A673 (cell line): ENCODE measurements at places on chromosomes 11 and 22. TPM values are rescaled to one million over a fixed set of nuclear protein-coding genes. Genes with fewer than 3 reads are reported as not detected.

ADAMTS15 gene
- 0.42 and 0.99 TPM in 2 replicates for total RNA-seq

MUC2 gene
- not detected in 2 replicates for total RNA-seq

OSM gene
- not detected in 2 replicates for total RNA-seq

CD6 gene
- total RNA-seq = not detected in 2 replicates

GRCh38 chr22:23053912-23054530 lies 16.3 kb upstream of the GNAZ start:
- no peak for DNase-seq

- DNase-seq = no peak
Observed at GRCh38 chr11:8828046-8828445, 82.9 kb upstream of the AKIP1 start.

GRCh38 chr11:64745521-64746328 lies 1.8 kb upstream of the RASGRP2 start:
- peak; percentile 71 for DNase-seq

GRCh38 chr11:95154514-95154913 lies 64.9 kb downstream of the ENDOD1 start:
- peak; percentile 71 for DNase-seq

GRCh38 chr11:92137747-92138146 lies 86.9 kb upstream of the FAT3 start:
- DNase-seq = no peak

DNA sequence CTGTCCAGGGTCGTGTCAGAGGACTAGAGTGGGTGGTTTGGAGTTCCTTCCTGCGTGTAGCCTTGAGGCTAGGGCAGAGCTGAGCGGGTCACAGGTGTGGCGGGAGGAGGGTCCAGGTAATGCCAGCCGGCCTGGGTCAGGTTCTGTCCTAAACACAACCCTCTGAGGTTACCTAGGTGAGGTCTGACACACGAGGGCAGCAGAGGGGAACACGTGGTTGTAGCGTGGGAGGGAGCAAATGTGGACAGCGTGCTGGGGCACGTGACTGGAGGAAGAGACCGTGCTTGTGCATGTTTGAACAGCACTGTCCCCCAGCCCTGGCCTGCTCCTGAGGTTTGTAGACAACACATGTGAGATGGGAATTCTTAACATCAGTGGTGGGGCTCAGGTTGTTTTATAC lies 13.1 kb downstream of the MOV10L1 start:
- DNase-seq = no peak

DNA sequence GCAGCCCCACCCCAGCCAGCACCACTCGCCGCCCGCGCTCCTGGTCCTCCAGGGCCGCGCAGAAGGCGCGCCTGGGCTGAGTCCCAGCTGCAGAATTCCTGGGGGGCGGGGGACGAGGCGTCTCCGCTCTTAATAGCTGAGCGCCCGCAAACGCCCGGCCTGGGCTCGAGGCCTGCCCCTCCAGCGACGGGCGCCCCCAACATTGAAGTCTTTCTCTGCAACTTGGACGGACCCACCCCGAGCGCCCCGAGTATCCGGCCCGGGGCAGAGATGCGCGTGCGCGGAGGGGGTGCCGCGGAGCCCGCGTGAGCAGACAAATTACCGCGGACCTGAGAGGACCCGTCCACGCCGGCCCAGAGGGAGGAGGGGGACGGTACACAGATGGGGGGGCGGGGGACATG lies 6.7 kb upstream of the SYT7 start:
- DNase-seq = peak; percentile 53

- no peak for DNase-seq
Observed at GRCh38 chr11:12529041-12529440, 145.2 kb upstream of the TEAD1 start.

DNA sequence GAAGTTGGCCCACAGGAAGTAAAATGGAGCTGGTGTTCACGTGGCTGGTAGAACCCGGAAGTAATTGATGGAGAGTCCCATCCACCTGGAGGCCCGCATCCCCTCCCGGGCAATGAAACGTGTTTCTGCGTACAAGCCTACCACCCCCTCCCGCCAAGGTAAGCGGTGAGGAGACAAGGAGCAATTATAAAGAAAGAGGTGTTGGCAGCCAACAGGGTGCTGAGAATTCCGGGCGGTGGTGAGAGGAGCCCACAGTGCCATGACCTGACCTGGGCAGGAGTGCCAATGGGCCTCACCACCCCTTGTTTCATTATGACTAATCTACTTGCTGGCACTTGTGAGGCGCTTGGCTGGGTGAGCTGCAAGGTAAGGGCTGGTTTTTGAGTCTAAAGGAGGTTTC lies 83.8 kb upstream of the BID start:
- no peak for DNase-seq
